ENCODE measurements at places on chromosomes 16 and 17. TPM values are rescaled to one million over a fixed set of nuclear protein-coding genes. Genes with fewer than 3 reads are reported as not detected.

Gene CDH16
- not detected for total RNA-seq

Gene ZCCHC14
- total RNA-seq: 29.8 TPM

Gene KRTAP1-5
- not detected for total RNA-seq

Gene EXOC7
- 105 TPM for total RNA-seq

Gene ANKRD40CL
- total RNA-seq: not detected

Gene TLCD2
- total RNA-seq: 0.92 TPM

Gene VASN
- total RNA-seq: 3.0 TPM

Gene KRT26
- not detected for total RNA-seq

Gene PSMD7
- total RNA-seq: 70.1 TPM

Gene ZG16B
- total RNA-seq: 0.23 TPM

Gene CDR2
- total RNA-seq: 21.7 TPM

Gene CCL7
- total RNA-seq: not detected

Gene NEUROD2
- total RNA-seq: 0.46 TPM

Gene COPZ2
- total RNA-seq: 1.2 TPM

Gene NPIPB6
- total RNA-seq: 0.92 TPM

Gene MYH13
- not detected for total RNA-seq

Gene TBC1D28
- total RNA-seq: not detected

Gene EFCAB5
- total RNA-seq: 1.6 TPM

Gene AOC2
- 1.2 TPM for total RNA-seq

Gene SLC5A10
- total RNA-seq: not detected

Gene RASD1
- 18.2 TPM for total RNA-seq

Gene RHBDL3
- total RNA-seq: 4.4 TPM

Measured in diencephalon (tissue), 1 donor.